ENCODE measurements at places on chromosomes 4 and X.
A peak's percentile ranks its signal among the peaks of the same experiment; 100 is the strongest.

GRCh38 chr4:157012781-157013180 lies 41.2 kb upstream of the PDGFC start:
- DNase-seq, result no peak

DNA sequence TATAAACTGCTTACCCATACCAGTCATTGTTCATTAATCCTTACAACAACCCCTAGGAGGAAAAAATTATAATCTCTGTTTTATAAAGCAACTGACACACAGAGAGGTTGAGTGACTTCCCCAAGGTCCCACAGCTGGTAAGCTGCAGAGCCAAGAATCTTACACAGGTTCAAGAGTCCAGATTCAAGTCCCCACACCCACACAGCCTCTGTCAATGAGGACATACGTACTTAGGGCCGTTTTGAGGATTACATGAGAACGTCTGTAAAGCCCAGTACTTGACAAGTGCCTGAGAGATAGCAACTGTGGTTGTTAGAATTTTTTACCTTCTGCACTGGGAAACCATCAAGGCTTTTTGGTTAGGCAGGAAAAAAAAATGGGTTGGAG lies 556 bp upstream of the SLC25A43 start:
- no peak for DNase-seq

- DNase-seq, result no peak
Observed at GRCh38 chrX:148732743-148733142, 232.3 kb downstream of the AFF2 start.

GRCh38 chr4:66949419-66949818 lies 595.9 kb downstream of the CENPC start:
- no peak for DNase-seq

GRCh38 chrX:115098897-115099296 lies 81.5 kb upstream of the IL13RA2 start:
- DNase-seq, result no peak

DNA sequence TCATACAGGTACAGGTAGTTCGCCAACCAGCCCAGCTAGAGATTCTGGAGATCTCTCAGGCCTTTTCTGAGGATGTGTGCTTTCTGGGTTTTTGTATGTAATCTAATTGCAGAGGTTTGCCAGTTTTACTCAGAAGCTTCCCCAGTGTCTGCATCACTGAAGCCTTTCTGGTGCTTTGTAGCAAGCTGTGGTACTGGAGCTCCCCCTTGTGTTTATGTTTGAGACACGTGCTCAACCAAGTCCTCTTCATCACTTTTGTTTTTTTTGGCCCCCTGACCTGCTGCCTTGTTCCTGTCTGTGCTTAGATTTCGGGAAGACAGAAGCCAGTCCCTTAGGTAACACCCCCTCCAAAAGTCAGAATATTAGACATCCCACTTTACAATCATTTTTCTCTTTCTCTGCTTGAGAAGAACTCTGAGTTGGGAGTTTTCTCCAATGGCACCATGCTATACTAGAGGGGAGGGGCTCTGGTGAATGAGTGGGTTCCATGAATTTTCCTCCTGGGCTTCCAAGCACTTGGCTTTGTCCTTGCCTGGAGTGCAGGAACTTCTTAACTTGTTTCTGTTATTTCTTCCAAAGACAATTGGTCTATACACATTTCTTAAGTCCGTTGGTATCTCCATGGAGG lies 128.4 kb upstream of the TBC1D9 start:
- peak; percentile 31 for DNase-seq

GRCh38 chr4:80619070-80619674 lies 283.6 kb downstream of the CFAP299 start:
- no peak for DNase-seq

- DNase-seq, result no peak
Observed at GRCh38 chr4:14336656-14337055, 665.6 kb upstream of the CPEB2 start.

GRCh38 chr4:137467537-137467936 lies 64.8 kb downstream of the PCDH18 start:
- no peak for DNase-seq

- DNase-seq, result no peak
Observed at GRCh38 chr4:151129796-151130195, 30.4 kb downstream of the RPS3A start.

DNA sequence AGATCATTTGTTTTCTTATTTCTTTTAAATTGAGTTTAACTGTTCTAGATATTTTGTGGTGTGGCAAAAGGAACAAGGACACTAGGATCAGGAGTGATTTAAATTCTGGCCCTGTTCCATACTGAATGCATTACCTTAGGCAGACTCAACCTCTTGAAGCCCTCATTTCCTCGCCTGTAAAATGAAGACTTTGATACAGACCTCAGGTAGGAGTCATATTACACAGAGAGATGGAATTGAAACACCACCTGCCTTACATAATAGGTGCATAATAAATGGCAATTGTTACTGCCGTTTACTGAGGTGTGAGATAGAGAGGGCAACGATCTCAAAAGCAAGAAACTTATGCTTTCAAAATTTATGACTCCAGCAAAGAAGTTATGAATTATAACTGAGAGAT lies 28.2 kb upstream of the RASSF6 start:
- no peak for DNase-seq
